ENCODE measurements at places on chromosomes 5 and 9. TPM values are rescaled to one million over a fixed set of nuclear protein-coding genes. Genes with fewer than 3 reads are reported as not detected.
A peak's percentile ranks its signal among the peaks of the same experiment; 100 is the strongest.

- no peak overlapping the region for H3K4me3 ChIP-seq
- H3K36me3 ChIP-seq, result no peaks in the 10 kb centered on the region
- no peak for DNase-seq
- no peaks in the 10 kb centered on the region for H3K4me1 ChIP-seq
- no peaks in the 10 kb centered on the region for H3K27me3 ChIP-seq
These were observed 18.1 kb upstream of the SCAI start for GRCh38 chr9:125161284-125161918.

- H3K27me3 ChIP-seq, result no peaks in the 10 kb centered on the region
- H3K4me1 ChIP-seq, result no peaks in the 10 kb centered on the region
- no peak overlapping the region for H3K4me3 ChIP-seq
- H3K36me3 ChIP-seq, result no peaks in the 10 kb centered on the region
These were observed 121.3 kb downstream of the LIFR start for GRCh38 chr5:38434966-38435705.

GRCh38 chr9:131226226-131226625 is 50.1 kb downstream of the FAM78A start:
- no peaks in the 10 kb centered on the region for H3K36me3 ChIP-seq
- no peak for DNase-seq
- H3K27ac ChIP-seq, result no peak overlapping the region

- H3K4me1 ChIP-seq, result no peaks in the 10 kb centered on the region
- no peaks in the 10 kb centered on the region for H3K36me3 ChIP-seq
- no peak for DNase-seq
These were observed 335.3 kb downstream of the MLLT3 start for GRCh38 chr9:20286969-20287368.

DNA sequence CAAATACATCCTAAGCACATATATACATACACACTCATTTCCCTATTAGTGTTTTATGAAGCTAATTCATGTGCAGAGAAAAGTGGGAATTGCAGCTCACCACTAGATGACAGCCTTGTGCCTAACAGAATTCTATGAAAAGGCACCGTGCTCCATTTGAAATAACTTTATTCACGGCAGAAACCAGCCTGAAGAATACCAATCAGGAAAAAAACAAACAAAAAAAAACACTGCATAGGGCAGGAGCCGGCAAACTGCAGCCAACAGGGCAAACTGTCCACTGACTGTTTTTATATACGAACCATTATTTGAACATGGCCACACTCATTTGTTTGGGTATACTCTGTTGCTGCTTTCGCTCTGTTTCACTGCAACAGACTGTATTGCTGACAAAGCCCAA is 33.6 kb downstream of the ERMP1 start:
- H3K4me1 ChIP-seq, result no peaks in the 10 kb centered on the region
- peak; percentile 4 for DNase-seq
- H3K27ac ChIP-seq, result no peak overlapping the region
- H3K27me3 ChIP-seq, result no peaks in the 10 kb centered on the region
- H3K4me3 ChIP-seq, result no peak overlapping the region
- no peaks in the 10 kb centered on the region for H3K36me3 ChIP-seq

GRCh38 chr5:154485850-154486426 is 7.9 kb upstream of the HAND1 start:
- no peaks in the 10 kb centered on the region for H3K4me1 ChIP-seq
- no peaks in the 10 kb centered on the region for H3K36me3 ChIP-seq
- no peak overlapping the region for H3K27ac ChIP-seq
- H3K4me3 ChIP-seq, result no peak overlapping the region

DNA sequence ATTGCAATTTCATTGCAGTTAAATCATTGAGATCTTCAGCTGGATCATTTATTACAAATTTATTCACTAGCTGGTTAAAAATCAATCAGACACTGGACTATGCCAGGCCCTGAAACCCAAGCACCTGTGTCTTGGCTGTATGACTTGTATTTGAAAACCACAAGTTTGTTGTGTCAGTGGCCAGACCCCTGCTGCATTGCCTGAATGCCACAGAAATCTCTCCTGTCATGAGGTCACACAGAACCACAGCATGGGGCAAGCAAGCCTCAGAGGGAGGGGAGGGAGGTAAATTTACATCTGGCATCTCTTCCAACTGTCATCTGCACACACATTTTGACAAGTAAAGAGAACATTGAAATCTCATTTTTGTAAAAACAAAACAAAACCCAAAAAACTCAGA is 90.0 kb downstream of the ARRDC3 start:
- peaks cover 20% of the 10 kb centered on the region for H3K4me1 ChIP-seq
- peak overlapping the region; percentile 62 for H3K27ac ChIP-seq
- no peak for DNase-seq
- no peaks in the 10 kb centered on the region for H3K36me3 ChIP-seq
- no peak overlapping the region for H3K4me3 ChIP-seq
- H3K27me3 ChIP-seq, result no peaks in the 10 kb centered on the region

GRCh38 chr5:10699281-10699874 is 61.7 kb downstream of the DAP start:
- H3K27me3 ChIP-seq, result no peaks in the 10 kb centered on the region
- H3K4me1 ChIP-seq, result peaks cover 16% of the 10 kb centered on the region
- no peak overlapping the region for H3K27ac ChIP-seq
- no peaks in the 10 kb centered on the region for H3K36me3 ChIP-seq

GRCh38 chr9:106421772-106422171 is 441.2 kb upstream of the ZNF462 start:
- no peaks in the 10 kb centered on the region for H3K27me3 ChIP-seq
- no peaks in the 10 kb centered on the region for H3K36me3 ChIP-seq
- no peak overlapping the region for H3K4me3 ChIP-seq
- H3K27ac ChIP-seq, result peak overlapping the region; percentile 17
- H3K4me1 ChIP-seq, result no peaks in the 10 kb centered on the region

DNA sequence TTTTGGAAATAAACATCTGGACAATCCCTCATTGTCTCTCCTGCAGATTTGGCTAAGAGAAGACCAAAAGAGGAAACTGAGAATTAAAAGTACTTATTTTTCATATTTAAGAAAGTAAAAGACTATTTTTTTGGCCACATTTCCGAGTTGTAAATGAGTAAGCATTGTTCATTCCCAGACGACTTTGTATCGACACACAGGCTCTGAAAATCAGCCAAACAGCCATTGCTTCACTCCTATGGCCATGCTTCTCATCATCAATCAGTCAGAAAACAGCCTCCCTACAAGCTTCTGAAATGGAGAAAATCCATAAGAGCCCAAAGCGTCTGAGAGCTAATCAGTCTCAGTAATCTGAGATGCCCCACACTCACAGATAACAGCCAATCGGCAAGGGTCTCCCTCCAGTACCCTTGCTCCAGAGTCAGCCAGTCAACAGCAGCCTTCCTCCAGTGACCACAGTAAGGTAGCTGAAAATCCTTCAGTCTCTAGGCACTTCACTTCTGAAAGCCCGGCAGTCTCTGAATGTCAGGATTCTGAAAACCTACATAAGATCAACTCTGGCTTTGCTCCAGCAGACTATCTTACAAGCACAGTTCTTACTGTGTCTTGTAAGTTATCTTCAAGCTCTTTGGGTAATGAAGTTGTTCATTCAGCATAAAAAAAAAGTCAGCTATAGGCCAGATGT is 30.9 kb downstream of the CDO1 start:
- no peak for DNase-seq
- no peak overlapping the region for H3K4me3 ChIP-seq
- no peak overlapping the region for H3K27ac ChIP-seq
- no peaks in the 10 kb centered on the region for H3K36me3 ChIP-seq
- no peaks in the 10 kb centered on the region for H3K4me1 ChIP-seq

DNA sequence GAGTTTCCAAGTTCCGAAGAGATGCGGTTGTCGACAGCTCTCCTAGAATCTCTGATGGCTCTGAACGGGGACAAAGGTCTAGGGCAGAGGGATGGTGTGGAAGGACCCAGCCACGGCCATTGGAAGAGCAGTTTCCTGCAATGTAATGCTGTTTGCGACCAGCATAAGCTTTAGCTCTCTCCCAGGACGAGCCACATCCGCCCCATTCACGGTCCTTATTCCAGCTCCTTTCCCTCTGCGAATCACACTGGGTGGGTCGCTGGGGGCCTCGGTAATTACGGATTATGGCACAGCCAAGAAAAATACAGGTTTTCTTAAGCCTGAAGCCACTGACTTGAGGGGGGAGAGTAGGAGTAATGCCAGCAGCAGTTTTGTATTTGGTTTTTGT is 22.7 kb downstream of the ANXA2R start:
- H3K27ac ChIP-seq, result peak overlapping the region; percentile 97
- peaks cover 38% of the 10 kb centered on the region for H3K4me1 ChIP-seq

DNA sequence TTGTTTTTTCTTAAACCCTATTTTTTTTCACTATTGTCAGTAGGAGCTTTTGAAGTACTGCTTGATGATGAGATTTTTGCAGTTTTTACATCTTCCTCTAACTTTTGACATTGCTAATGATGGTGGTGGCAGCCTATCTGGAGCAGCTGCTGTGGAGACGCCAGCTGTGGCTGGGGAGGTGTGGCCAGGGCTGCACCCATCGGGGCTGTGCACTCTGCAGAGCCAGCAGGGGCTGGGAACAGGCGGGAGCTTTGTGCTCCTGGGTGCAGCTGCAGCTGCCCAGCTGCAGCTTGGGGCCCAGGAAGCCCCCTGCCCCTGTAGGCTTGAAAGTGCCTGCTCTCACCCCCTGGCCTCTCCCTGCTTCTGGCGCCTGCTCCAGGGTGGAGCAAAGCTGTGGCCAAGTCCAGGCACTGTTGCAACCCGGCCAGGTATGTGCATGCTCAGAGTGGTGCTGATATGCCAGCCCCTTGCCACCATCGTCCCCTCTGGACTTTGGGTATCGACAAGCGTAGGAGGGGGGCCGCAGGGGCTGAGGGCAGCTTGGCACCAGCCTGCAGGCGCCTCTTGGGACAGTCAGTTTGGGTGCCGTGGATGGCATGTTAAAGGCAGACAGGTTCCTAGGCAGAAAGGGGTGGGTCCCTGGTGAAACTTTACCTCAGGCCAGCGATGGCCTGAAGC is 39.2 kb downstream of the FER start:
- H3K27me3 ChIP-seq, result no peaks in the 10 kb centered on the region
- H3K27ac ChIP-seq, result no peak overlapping the region
- no peak overlapping the region for H3K4me3 ChIP-seq
- H3K4me1 ChIP-seq, result no peaks in the 10 kb centered on the region

DNA sequence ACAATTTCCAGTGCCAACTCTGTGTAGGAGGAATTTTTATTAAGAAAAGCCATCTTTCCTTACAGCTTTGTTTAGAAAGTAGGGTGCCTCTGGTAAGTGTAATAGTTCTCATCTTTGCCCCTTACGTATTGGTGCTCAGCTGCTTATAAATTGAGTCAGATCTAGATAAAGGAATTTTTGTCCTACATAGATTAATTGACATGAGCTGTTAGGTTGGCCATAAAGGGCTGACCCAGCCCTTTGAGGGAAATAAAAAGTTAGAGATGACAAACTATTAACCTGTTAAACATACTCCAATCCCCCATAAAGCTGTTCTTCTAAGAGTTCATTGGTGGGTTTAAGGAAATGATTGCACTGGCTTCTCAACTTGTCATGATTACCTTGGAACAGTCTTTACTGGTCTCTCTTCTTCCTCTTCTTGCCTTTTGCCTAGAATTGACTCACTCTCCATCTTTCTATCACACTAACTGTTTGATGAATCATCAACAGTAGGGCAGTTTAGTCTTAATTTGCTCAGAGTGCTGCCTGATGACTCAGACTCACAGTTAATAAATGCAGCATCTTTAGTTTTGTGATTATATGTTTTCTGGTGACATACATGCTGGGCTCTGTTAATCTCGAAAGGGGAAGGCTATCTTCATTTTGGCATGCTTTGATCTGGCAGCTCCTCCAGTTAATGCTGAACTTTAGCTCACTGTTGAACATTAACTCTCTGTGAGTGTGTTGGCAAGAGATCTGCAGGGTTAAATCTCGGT is 51.7 kb downstream of the ARHGAP26 start:
- H3K27ac ChIP-seq, result peak overlapping the region; percentile 99
- no peaks in the 10 kb centered on the region for H3K27me3 ChIP-seq
- H3K4me3 ChIP-seq, result peak overlapping the region; percentile 1
- peaks cover 95% of the 10 kb centered on the region for H3K4me1 ChIP-seq
- H3K36me3 ChIP-seq, result no peaks in the 10 kb centered on the region

DNA sequence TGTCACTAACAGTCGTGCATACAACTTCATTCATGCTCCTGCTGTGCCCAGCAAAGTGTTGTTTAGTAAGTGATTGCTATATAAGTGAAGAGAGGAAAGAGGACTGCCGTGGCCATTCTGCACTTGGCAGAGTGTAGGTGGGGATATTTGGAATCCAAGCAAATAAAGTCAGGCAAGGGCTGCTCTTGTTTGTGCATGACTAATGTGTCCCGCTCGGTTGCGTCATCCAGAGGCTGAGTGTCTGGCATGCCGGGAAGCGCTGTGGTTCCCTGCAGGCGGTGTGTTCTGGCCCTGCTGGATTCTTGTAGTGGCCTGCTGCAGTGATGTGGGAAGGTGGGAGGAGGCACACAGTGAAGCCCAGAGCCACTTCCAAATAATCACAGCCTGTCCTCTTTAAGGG is 136.9 kb upstream of the ANKH start:
- no peaks in the 10 kb centered on the region for H3K36me3 ChIP-seq
- peak overlapping the region; percentile 68 for H3K27ac ChIP-seq
- DNase-seq, result peak; percentile 95

Gene REEP2
- 6.5 TPM for total RNA-seq

Gene MAMDC2
- 1.5 TPM for total RNA-seq

Gene CRB2
- total RNA-seq, result 0.05 TPM

Gene GZMA
- total RNA-seq, result not detected

Gene DMXL1
- total RNA-seq, result 29.2 TPM

Gene ARL14EPL
- total RNA-seq, result not detected

Gene PARP8
- 20.2 TPM for total RNA-seq

Gene SLC27A6
- total RNA-seq, result not detected

Gene ZNF354C
- 4.3 TPM for total RNA-seq

All from Panc1 (cell line).